ENCODE measurements at places on chromosomes 3 and 15.

- DNase-seq = peak; percentile 77
Measured at GRCh38 chr3:193240850-193241706, at the start of gene PLAAT1. PLAAT1 (plus strand) TSS chr3:193241222; CDS start chr3:193255651, 14,429 bp downstream.

DNA sequence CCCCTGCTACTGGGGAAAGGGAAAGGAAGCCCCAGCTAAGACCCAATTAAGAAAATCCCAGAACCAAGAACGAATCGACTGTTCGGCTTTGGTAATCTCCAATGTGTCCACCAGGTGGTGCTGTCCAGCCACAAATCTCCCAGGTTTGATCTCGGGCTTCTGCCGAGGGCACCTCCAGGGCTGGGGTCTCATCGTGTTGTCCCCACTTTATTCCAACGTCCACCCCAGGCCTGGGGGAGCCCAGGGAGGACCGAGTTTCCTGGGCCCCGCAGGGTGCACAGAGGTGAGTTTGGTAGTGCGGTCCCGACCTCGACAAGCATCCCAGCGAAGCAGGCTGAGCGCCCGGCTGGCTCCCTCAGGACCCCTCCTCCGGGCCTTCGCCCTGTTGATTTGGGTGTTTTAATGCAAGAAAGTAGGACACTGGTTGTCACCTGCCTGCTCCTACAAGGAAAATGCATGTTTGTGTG, 185.1 kb downstream of the GOLGA6L6 start:
- DNase-seq = peak; percentile 24

DNA sequence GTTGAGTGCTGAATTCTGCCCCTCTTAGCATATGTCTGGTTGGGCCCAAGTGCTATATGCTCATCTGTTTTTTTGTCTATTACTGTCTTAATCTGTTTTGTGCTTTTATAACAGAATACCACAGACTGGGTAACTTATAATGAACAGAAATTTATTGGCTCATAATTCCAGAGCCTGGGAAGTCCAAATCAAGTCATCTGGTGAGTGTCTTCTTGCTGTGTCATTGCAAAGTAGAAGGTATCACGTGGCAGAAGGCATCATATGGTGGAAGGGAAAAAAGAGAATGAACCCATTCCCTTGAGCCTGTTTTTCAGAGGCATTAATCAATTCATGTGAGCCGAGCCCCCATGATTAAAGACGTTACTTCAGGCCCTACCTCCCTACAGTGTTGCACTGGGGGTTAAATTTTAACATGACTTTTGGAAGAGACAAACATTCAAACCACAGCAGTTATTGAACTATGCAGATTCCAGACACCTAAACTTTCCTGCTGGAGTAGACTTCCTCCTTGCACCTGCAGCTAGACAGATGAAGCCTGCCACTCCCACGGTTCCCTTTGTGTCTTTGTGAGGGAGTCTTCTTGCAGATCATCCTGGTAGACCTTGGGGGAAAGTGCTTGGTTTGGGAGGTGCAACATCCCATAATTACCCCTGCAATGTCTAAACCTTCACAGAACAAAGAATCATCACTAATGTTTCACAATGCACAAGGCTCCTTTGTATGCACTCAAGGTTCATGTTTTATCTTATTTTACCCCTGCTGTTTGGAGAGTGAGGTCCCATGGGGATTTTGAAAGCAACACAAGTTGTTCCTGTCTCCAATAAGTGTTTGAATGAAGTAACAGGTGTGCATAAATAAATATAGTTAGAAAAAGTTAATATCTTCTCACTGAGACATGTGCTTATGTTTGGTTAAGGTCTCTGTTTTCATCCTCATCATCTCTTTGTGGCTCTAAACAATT, 64.7 kb upstream of the XCR1 start:
- DNase-seq = no peak

- no peak for DNase-seq
Measured at GRCh38 chr15:101252836-101253235, 988 bp upstream of the CHSY1 start.

DNA sequence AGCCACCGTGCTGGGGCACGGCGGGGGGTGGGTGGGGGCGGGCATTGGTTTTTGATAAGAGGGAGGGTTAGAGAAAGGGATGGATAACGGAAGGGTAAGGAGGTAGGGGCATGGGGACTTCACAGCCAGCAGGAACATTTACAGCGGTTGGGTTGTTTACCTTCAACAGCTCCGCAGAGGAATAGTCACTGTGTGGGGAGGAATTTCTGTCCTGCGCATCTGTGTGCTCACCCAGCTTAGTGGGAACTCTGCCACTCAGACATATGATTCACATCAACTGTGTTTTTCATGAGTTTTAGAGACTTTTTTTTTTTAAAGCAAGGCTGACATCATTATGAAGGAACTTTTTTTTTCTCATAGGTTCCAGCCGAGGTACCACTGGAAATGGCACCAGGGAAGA, 19.6 kb downstream of the CHRD start:
- peak; percentile 60 for DNase-seq

- no peak for DNase-seq
Measured at GRCh38 chr3:46883054-46883829, 5.7 kb downstream of the PTH1R start.

- peak; percentile 98 for DNase-seq
Measured at GRCh38 chr15:78437762-78438618, at the start of gene IREB2. IREB2 (plus strand) TSS chr15:78438216; CDS start chr15:78438338, 122 bp downstream.

All from NCI-H226 (cell line).